ENCODE measurements at places on chromosomes 4 and X.
A peak's percentile ranks its signal among the peaks of the same experiment; 100 is the strongest.

GRCh38 chr4:4364486-4365208 lies 22.3 kb upstream of the NSG1 start:
- no peaks in the 10 kb centered on the region for H3K36me3 ChIP-seq
- no peak overlapping the region for H3K4me3 ChIP-seq
- H3K27ac ChIP-seq, result no peak overlapping the region
- no peak for DNase-seq

DNA sequence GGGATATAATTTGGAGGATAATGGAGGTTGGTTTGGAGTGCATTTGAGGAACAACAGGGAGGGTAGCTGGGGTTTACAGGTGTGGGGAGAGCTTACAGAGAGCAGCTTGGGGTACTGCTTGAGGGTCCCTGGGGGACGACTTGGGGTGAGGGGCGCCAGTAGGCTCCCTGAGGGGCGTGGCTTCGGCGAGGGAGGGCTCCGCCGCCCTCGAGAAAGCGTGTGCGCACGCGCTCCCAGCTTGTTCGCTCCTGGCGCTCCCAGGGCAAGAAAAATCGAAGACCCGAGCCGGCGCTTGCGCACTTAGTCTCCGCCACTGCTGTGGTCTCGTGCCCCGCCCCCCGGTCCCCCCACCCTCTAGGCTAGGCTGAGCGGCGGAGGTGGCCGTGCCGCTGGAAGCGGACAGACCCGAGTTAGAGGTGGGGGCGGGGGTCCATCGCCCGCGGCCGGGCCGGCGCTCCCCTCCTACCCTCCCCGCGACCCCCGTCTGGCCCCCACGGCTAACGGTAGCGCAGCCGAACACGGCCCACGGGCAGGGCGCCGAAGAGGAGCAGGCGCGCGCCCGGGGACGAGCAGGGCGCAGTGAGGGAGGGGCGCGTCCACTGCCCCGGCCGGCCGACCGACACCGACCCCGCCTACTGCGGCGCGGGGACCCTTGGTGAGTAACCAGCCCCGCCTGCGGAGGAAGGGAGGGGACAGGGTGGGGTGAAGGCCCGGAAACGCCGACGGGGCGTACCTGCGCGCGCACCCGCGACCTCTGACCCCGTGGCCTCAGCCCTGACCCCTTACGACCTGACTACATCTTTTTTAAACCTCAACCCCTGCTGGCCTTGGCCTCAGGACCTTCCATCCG lies 5.4 kb upstream of the CCDC120 start:
- DNase-seq, result no peak
- peaks cover 8% of the 10 kb centered on the region for H3K36me3 ChIP-seq
- H3K27me3 ChIP-seq, result peaks cover 20% of the 10 kb centered on the region
- H3K4me3 ChIP-seq, result no peak overlapping the region
- no peak overlapping the region for H3K27ac ChIP-seq

GRCh38 chr4:137509855-137510282 lies 22.4 kb downstream of the PCDH18 start:
- H3K4me1 ChIP-seq, result peaks cover 37% of the 10 kb centered on the region
- H3K27ac ChIP-seq, result no peak overlapping the region

- DNase-seq, result peak; percentile 16
- H3K4me1 ChIP-seq, result peaks cover 22% of the 10 kb centered on the region
- H3K27ac ChIP-seq, result no peak overlapping the region
These were observed 10.5 kb upstream of the UBE2NL start for GRCh38 chrX:143873343-143873742.

DNA sequence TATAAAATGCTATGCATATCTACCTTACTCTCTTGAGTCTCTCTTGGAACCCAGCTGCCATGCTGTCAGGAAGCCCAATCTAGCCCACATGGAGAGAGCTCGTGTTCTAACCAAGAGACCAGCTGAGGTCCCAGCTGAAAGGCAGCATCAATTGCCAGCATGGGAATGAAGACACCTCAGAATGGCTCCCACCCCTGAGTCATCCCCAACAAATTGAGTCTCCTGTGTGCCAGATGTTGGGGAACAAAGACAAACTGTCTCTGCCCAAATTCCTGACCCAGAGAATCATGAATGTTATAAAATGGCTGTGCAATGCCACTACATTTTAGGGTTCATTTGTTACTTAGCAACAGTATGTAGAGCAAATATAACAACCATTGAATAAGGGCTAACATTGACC lies 105.2 kb upstream of the STX18 start:
- peaks cover 2% of the 10 kb centered on the region for H3K27me3 ChIP-seq
- no peak overlapping the region for H3K4me3 ChIP-seq
- peaks cover 9% of the 10 kb centered on the region for H3K36me3 ChIP-seq
- peak; percentile 48 for DNase-seq
- H3K27ac ChIP-seq, result peak overlapping the region; percentile 62
- H3K4me1 ChIP-seq, result peaks cover 8% of the 10 kb centered on the region

- peaks cover 14% of the 10 kb centered on the region for H3K27me3 ChIP-seq
- no peak overlapping the region for H3K4me3 ChIP-seq
- no peak for DNase-seq
- no peaks in the 10 kb centered on the region for H3K36me3 ChIP-seq
These were observed 59.2 kb upstream of the TXK start for GRCh38 chr4:48193096-48193836.

GRCh38 chr4:80070880-80071603 lies 2.0 kb downstream of the ANTXR2 start:
- peak overlapping the region; percentile 80 for H3K27ac ChIP-seq
- peak overlapping the region; percentile 92 for H3K4me3 ChIP-seq
- DNase-seq, result no peak
- H3K36me3 ChIP-seq, result peaks cover 48% of the 10 kb centered on the region
- H3K27me3 ChIP-seq, result no peaks in the 10 kb centered on the region

DNA sequence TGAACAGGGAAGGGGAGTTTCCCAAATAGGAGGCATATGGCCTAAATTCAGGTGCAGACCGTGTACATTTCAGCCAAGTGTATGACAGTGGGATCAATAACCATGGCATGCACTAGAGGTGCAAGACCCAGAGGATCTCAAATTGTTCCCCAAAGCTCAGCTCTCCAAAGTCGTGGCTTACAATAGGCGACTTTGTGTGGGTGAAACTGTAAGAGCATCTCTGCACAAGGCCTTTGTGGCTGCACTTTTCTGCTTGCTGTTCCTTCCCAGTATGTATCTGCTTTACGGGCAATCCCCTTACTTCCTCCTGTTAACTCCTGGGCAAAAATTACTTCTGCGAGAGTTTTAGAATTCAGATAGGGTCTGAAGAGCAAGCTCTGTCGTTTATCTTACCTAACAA lies 518.3 kb upstream of the ZFP42 start:
- no peak for DNase-seq
- no peaks in the 10 kb centered on the region for H3K36me3 ChIP-seq
- peaks cover 70% of the 10 kb centered on the region for H3K4me1 ChIP-seq
- no peaks in the 10 kb centered on the region for H3K27me3 ChIP-seq
- no peak overlapping the region for H3K4me3 ChIP-seq
- peak overlapping the region; percentile 98 for H3K27ac ChIP-seq

DNA sequence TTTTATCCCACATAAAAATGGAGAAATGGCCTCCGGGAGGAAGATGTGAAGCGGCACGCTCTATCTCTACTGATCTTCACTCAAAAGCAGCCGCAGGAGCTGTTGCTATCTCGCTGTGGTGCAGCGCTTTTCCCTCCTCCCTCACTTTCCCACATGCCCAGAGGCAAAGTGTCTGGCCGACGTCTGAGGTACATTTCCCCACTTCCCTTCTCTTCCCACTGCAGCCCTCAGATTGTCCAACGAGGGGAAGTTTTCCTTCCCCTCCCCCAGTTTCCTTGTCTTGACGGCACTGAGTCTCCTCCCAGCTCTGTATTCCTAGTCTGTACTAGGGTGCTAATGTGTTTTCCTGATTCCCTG lies 660 bp upstream of the COL25A1 start:
- peaks cover 5% of the 10 kb centered on the region for H3K36me3 ChIP-seq
- peak overlapping the region; percentile 68 for H3K4me3 ChIP-seq
- no peak for DNase-seq

GRCh38 chr4:13527981-13528820 lies 16.1 kb downstream of the NKX3-2 start:
- no peak overlapping the region for H3K27ac ChIP-seq
- H3K27me3 ChIP-seq, result peaks cover 83% of the 10 kb centered on the region

DNA sequence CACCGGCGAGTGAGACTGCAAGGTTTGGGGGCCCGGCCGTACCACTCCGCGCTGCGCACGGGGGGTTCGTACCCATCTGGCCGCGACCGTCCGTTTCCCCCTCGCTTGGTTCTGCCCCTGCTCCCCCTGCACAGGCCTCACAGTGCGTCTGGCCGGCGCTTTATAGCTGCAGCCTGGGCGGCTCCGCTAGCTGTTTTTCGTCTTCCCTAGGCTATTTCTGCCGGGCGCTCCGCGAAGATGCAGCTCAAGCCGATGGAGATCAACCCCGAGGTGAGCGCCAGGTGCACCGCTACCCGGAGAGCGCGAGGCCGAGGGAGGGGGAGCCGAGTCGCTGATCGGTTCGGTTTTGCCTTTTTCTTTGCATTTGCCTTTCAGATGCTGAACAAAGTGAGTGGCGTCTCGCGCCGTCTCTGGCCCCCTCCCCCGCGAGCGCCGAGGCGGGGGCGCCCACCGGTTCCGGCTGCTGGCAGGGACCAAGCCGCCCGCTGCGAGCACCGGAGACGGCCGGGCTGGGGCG lies at the start of gene UCHL1:
Gene UCHL1 (plus strand): TSS at position 189 of the 517 bp plus-strand sequence. CDS start 49 bp downstream, at position 238.
- DNase-seq, result peak; percentile 78
- H3K4me1 ChIP-seq, result peaks cover 28% of the 10 kb centered on the region

GRCh38 chrX:20479048-20479447 lies 212.3 kb upstream of the RPS6KA3 start:
- no peaks in the 10 kb centered on the region for H3K36me3 ChIP-seq
- no peaks in the 10 kb centered on the region for H3K4me1 ChIP-seq
- no peak for DNase-seq
- no peaks in the 10 kb centered on the region for H3K27me3 ChIP-seq
- no peak overlapping the region for H3K4me3 ChIP-seq
- H3K27ac ChIP-seq, result no peak overlapping the region
